ENCODE measurements at places on chromosomes 1 and 21.
A peak's percentile ranks its signal among the peaks of the same experiment; 100 is the strongest.

DNA sequence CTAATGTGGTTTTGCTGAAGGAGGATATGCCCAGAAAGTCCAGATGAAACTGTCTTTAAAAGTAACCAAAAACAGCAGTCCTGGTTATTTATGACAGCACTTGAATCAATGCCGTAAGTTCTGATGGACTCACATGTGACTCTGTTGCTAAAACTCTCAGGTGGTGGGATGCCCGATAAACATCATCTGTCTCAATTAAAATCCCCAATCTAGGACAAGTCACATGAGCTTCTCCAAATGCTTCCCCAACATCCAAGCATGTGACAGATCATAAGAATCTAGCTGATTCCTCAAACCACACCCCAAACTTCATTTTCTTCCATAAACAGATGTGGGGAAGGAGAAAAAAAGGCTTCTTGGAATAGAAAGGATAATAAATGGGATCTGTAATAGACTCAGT, 786 bp upstream of the CTSK start:
- no peak for DNase-seq

- DNase-seq: no peak
Observed at GRCh38 chr1:204889681-204890383, 19.2 kb downstream of the NFASC start.

DNA sequence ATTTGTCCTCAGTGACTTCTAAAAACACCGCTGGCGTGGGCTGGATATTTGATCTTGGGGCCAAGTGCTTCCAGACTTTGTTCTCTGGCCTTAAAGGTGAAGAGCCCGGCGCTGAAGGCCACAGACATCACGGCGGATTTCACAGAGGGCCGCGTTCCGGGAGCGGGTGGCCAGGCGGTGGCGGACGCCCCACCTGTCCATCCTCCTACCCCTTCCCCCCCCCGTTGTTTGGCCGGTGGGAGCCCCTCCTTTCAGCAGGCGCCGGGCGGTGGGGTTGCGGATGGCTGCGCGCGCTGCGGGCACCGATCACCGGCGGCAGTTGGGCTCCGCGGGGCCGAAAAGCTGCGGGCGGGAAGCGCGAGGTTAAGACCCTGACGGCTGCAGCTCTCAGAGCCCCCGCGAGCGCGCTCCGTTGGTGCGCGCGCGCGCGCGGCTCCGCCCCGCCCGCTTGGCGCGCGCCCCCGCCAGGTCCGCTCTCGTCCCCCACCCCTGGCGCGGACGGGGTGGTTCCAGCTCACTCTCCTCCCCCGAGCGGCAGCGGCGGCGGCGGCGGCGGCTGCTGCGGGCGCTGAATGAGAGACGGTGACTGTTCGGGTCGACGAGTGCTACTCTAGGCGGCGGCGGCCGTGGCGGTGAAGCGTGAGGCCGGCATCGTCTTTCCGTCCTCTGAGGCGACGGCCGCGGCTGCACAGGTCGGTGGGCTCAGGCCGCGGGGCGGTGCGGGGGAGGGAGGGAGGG, at the start of gene RALGPS2:
TSS of gene RALGPS2 (plus strand) at position 517 of the 738 bp plus-strand sequence. CDS start 51,521 bp downstream, outside the sequence.
- DNase-seq: peak; percentile 69

DNA sequence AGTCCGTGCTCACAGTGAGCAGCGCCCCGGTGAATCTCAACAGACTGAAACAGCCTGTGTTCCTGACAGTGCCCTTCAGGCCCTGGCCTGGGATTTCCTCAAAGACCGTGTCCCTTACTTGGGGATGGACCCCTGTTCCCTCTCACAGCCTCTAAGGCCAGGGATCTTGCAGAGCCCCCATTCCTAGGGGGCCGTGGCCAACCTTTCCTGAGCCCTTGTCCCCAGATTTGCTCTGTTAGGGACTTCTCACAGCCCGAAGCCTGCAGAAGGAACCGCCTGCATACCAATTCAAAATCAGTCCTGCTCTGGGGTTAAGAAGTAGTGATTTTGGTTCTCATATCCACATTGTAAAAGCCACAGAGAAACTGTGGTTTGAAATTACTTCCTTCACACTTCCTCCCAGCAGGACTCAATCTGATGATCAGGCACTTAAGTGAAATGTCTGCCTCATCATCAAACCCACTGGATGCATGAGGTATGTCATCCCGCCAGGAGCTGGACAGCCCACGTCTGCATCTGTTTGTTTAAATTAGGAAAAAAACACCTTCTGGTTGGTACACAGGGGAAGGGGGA, 14.9 kb downstream of the ABCA4 start:
- no peak for DNase-seq

- DNase-seq: peak; percentile 54
Observed at GRCh38 chr1:88655685-88656299, 28.3 kb upstream of the PKN2 start.

DNA sequence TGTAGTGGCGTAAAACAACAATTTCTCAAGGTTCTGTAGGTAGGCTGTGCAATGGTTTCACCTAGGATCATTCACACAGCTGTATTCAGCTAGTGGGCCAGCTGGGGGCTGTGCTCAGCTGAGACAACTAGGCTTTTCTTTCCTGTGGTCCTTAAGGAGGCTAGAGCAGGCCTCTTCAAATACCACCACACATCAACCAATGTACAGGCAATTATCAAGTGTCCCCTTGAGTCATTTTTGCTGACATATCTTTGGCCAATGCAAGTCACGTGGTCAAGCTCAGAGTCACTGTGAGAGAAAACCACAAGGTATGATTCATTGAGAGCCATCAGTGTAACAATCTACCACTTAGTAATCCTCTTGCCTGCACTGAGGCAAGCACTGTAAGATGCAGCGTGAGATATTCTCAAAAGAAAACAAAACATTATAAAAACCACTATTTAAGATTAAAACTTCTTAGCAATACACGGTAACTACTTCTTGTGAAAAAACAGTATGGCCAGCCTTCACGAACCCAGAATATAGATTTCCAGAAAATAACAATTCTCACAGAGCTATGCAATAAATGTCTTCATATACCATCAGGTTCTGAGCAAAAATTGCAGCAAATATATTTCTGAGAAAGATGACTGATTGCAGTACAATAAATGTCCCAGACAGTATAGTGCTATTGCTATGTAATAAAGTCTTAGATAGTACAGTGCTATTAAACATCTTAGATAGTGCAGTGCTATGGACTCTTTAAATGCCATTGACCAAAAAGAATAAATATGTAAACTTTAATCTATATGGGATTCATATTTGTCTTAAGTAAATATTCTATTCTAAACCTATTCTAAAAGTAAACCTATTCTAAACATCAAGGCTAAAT, 55.3 kb downstream of the NME7 start:
- DNase-seq: peak; percentile 46

DNA sequence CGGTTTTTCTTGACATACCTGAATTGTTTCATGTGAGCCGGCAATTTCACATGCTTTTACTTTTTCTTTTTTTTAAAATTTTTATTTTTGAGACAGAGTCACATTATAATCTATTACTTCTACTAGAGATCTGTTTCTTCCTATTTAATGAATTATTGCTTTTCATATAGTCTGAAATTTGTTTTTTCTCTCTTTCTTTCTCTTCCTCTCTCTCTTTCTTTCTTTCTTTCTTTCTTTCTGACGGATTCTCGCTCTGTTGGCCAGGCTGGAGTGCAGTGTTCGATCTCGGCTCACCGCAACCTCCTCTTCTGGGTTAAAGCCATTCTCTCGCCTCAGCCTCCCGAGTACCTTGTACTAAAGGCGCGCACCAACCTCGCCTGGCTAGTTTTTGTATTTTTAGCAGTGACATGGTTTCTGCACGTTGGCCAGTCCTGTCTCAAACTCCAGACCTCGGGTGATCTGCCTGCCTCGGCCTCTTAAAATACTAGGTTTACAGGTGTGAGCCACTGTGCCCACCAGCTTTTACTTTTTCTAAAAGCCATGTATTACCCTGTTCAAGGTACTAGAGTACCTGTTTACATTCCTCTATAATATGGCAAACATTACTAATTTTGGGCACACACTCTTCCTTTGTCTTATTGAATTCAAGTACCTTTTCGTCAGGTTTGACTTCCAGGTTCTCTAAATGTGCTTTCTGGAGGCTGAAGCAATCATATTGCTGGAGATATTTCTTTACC, 86.5 kb upstream of the RHOU start:
- DNase-seq: no peak

GRCh38 chr21:41659791-41660560, 106.9 kb downstream of the RIPK4 start:
- DNase-seq: no peak

DNA sequence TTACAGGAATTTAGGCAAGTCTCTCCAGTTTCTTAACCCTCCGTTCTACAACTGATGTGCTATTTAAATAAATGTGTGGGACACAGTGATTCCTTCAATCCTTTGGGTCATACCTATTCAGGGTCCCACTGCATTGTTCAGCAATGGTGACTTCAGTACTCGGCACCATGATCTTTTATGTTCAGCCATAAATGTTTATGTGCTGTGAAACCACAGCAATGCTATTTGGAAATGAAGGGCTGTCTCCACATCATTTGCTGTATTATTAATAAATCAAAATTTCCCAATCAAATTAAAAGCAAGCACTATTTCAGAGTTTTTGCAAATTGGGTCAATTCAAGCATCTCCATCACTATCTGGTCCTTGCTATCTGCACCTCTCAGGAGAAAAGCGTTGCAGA, 84.8 kb downstream of the NR5A2 start:
- DNase-seq: no peak

DNA sequence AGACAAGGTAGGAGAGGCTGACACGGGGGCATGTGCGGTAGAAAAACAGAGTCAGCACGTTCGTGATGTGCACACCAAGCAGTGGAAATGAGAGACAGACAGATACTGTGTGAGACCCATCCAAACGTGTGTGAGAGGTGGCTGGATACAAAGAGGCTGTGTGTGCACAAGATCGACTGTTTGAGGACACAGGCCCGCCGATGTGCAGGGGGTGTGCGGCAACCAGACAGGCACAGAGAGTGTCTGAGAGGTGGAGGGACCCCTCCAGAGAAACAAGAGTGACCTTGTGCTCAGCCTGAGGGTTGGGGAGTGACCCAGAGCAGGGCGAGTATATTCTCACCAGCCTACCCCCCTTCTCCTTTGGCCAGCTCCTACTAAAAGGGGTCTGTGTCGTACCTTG, 97.8 kb upstream of the IPO9 start:
- DNase-seq: no peak

GRCh38 chr1:15279576-15280230, 32.7 kb downstream of the FHAD1 start:
- DNase-seq: no peak

DNA sequence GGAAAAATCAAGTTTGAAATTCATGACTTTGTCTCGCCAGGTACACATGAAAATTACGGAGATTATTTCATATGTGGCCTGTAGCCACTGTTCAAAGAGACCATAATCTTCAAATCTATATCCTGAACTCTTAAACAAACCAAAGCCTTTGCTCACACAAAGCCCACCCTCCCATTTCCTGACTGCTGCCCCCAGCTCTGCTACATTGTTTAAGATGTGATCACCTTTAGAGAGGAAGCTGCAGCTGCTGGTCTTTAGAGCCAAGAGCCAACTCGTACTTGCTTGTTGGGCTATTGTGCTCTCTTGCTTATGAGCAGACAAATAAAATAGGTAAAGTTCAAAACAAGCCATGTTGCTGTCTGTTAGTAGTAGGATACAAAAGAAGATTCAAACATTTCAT, 71.9 kb downstream of the DTL start:
- no peak for DNase-seq

- DNase-seq: no peak
Observed at GRCh38 chr1:223311826-223312225, 52.1 kb downstream of the SUSD4 start.

DNA sequence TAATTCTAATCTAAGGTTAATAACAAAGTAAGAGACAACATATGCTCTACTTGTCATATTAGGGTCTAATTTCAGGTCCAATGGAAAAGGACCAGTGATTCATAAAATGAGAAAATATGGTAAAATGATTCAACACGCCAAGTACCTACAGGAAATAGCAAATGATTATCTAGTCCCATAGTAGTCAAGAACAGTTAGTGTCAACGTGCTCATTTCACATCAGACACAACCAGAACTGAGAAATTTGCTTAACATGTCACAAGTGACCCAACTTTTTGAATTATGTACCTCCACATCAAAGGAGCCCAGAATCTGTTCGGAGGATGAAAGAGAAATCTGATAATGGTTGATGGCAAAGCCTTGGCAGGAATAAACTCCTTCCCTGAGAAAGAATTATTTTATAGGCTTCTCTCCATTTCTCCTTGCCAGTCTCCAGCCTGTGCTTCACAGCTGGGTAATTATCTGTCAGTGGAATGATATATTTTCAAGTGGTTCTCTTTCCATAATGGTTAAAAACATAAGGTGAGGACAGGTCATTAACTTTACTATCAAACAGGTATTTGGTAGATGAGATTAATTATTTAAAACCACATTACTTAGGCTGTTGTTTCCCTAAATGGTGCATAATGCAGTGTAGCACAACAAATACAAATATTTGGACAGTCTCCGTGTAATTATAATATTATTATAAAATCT, 83.2 kb downstream of the APP start:
- no peak for DNase-seq

DNA sequence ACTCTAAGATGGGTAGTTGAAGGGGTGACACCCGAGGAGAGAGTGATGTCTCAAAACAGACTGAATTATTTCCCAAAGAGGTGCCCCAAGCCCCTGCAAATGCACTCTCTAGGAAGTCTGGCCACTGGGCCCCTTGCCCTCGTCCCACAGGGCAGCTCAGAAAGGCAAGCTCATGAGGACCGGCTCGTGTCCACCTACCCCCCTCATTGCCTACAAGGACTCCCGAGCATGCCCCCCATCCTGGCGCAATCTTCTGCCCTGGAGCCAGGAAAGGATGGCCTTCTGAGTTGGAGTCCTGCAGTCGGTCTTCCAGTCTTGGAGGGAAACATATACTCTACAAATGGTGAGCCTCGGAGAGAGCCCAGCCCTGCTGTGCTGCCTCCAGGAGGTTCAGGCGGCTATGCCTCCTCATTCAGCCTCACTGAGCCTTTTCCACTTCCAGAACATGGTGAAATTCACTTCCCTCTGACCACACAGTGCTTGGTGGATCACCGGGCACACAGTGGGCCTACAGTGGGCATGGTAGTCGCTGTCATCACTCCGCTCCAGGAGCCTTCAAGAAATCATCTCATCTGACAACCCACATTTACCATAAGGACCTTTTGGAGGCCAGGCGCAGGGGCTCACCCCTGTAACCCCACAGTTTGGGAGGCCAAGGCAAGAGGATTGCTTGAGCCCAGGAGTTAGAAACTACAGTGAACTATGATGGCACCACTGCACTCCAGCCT, 5.8 kb upstream of the WNT3A start:
- DNase-seq: no peak

- peak; percentile 60 for DNase-seq
Observed at GRCh38 chr1:38009088-38009840, 3.3 kb upstream of the UTP11 start.

DNA sequence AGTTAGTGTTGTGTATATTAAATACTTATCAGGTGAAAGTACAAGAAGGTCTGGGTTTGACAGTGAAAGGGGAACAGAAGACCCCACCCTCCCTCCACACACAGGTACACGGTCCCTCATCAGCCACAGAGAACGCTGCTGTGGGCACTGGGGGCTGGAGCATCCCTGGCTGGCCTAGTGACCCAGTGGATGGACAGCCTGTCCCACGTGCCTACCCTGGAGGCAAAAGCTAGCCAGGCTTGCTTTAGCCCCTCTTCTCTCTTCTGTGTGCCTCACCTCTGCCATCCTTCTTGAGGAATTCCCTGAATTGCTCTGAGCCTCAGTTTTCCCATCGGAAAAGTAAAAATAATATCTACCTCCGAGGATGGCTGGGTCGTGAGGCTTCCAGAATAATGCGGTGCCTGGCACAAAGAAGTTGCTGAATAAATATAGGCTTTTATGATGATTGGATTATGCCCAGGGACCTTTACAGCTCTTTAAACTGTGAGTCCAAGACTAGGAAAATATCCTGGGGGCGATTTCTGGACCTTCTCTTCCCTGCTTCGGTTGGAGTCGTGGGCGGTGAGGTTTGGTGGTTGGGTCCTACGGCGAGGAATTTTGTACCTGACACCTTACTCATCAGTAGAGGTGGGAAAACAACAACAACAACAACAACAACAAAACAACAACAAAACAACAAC, 918 bp downstream of the IFNLR1 start:
- no peak for DNase-seq

Measured in CD4-positive, alpha-beta T cell treated with Interleukin-10 for 1 hour (primary cell).